ENCODE measurements at places on chromosomes 1 and 21. TPM values are rescaled to one million over a fixed set of nuclear protein-coding genes. Genes with fewer than 3 reads are reported as not detected.

- DNase-seq, result no peak
- no peaks in the 10 kb centered on the region for H3K36me3 ChIP-seq
- H3K27me3 ChIP-seq, result peaks cover 6% of the 10 kb centered on the region
Observed at GRCh38 chr1:164709541-164710278, 150.7 kb downstream of the PBX1 start.

Gene TNNT2
- not detected for total RNA-seq

Gene GUCA2B
- total RNA-seq, result not detected

- no peak overlapping the region for H3K27ac ChIP-seq
- H3K36me3 ChIP-seq, result no peaks in the 10 kb centered on the region
- no peaks in the 10 kb centered on the region for H3K4me1 ChIP-seq
- no peak overlapping the region for H3K4me3 ChIP-seq
Observed at GRCh38 chr1:98919211-98919610, 85.5 kb downstream of the PLPPR5 start.

DNA sequence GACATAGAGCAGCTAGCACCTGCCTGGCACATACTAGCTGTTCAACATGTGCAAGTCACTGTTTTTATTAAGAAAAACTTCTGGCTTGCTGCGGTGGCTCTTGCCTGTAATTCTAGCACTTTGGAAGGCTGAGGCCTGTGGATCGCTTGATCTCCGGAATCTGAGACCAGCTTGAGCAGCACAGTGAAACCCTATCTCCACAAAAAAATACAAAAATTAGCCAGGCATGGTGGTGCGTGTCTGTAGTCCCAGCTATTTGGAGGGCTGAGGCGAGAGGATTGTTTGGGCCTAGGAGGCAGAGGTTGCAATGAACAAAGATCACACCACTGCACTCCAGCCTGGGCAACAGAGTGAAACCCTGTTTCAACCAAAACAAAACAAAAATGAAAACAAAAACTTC lies 27.7 kb upstream of the C8B start:
- H3K27ac ChIP-seq, result no peak overlapping the region
- H3K36me3 ChIP-seq, result no peaks in the 10 kb centered on the region
- DNase-seq, result no peak
- H3K27me3 ChIP-seq, result peaks cover 2% of the 10 kb centered on the region
- H3K4me1 ChIP-seq, result no peaks in the 10 kb centered on the region

Gene CFAP126
- not detected for total RNA-seq

DNA sequence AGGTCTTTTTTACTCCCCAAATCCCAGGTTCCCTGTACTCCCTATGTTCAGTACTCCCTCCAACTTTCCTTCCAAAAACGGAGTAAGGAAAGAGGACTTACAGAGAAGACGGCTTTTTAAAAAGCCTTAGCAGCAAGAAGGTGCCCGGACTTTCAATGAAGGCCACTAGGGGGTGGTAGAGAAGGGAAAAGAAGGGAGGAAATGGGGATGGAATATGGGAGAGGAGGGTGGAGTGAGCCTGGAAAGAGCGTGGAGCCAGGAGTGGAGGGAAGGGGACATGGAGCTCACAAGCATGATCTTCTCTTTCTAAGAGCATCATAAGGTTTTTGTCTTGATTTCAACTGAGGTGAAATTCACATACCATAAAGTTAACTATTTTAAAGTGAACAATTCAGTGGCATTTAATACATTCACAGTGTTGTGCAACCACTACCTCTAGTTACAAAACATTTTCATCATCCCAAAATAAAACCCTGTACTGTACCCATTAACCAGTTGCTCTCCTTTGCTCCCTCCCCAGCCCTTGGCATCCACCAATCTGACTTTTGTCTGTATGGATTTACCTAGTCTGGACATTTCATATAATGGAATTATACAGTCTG lies 129.9 kb downstream of the ZNF281 start:
- H3K4me1 ChIP-seq, result no peaks in the 10 kb centered on the region
- H3K27ac ChIP-seq, result no peak overlapping the region
- H3K4me3 ChIP-seq, result no peak overlapping the region

DNA sequence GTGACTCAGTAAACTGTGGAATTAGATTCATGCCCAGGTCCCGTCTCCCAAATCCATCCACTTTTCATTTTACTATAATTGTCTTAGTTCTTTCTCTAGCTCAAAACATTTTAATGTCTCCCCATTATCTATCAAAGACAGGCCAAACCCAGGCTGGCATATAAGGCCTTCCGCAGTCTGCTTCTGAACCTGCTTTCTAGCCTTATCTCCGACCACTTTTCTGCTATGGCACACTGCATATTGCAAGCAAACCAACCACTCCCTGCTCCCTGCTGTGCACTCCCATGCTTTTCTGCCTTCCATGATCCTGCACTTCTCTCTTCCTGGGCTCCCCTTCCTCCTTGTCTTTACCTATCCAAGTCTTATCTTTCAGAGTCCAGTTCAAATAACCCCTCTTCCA lies 17.3 kb upstream of the PIGM start:
- peaks cover 18% of the 10 kb centered on the region for H3K27me3 ChIP-seq

DNA sequence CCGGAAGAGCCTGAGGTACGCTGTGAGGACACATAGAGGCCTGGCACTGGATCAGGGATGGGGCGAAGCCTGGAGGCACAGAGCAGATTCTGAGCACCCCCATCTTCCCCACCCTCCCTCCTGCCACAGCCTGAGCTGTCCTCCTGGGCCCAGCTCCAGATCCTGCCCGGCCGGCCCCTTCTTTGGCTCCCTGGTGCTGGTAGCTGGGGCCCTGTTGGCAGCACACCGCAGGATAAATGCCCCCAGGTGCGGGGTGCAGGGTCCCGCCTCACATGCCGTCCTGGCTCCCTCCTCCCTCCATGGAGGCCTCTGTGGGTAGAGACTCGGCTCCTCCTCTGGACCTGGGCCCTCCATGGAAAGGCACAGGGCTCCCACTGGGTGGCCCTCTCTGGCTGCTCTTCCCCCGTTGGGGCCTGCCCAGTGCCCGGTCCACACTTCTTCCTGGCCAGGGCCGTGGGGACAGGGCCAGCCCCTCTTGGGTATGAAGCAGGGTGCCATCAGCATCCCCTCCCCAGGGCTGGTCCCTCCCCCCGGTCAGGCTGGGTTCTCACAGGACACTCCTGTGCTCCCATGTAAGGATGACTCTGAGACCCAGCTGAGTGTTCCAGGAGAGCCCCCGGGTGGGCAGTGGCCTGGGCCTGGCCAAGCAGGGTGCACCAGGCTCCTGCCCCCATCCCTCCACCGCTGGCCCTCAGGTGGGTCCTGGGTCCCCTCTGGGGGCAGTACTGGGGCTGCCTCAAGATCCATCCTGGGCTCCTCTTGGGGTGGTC lies 1.1 kb upstream of the OBSCN start:
- H3K36me3 ChIP-seq, result peaks cover 2% of the 10 kb centered on the region
- no peaks in the 10 kb centered on the region for H3K4me1 ChIP-seq
- DNase-seq, result no peak
- no peak overlapping the region for H3K4me3 ChIP-seq
- peaks cover 7% of the 10 kb centered on the region for H3K27me3 ChIP-seq

Gene SLC1A7
- not detected for total RNA-seq

DNA sequence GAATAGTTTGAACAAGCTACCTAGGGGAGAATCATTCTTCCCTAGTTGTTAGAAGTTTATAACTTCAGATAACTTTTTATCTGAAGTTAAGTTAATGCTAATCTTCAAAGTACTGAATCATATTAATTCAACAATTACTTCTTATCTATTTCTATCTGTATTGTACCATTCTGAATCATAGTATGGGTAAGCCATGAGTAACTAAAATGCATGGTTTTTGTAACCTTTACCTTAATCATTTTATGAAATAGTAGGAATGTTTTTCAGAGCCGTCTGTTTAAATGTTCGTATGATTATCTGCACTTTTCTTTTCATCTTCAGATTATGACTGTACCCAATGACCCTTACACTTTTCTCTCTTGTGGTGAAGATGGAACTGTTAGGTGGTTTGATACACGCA lies 50.3 kb upstream of the MPC2 start:
- no peak overlapping the region for H3K4me3 ChIP-seq
- no peaks in the 10 kb centered on the region for H3K27me3 ChIP-seq
- H3K4me1 ChIP-seq, result peaks cover 2% of the 10 kb centered on the region
- no peak for DNase-seq

Gene TNFRSF9
- 26.8 TPM for total RNA-seq

DNA sequence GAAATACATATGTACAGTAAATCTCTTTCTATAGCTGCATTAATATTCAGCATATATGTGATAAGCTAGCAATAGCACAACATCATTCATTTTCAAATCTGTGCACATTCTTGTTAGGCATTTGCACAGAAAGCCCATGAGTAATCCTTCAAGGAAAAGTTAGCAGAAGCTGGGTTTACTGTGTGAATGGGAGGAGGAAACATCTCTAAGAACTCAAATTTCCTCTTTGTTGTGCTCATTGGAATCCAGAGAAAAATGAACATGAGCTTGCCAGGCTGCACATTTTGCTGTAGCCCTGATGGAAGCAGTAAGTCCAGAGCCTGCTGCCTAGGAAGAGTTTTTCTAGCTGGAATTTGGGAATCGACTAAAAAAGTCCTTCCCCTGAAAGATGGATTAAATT lies 214.2 kb upstream of the FOXD3 start:
- H3K4me1 ChIP-seq, result no peaks in the 10 kb centered on the region
- H3K27me3 ChIP-seq, result peaks cover 11% of the 10 kb centered on the region
- H3K27ac ChIP-seq, result no peak overlapping the region
- no peak for DNase-seq
- no peak overlapping the region for H3K4me3 ChIP-seq

Gene CBR3
- total RNA-seq, result 16.8 TPM

DNA sequence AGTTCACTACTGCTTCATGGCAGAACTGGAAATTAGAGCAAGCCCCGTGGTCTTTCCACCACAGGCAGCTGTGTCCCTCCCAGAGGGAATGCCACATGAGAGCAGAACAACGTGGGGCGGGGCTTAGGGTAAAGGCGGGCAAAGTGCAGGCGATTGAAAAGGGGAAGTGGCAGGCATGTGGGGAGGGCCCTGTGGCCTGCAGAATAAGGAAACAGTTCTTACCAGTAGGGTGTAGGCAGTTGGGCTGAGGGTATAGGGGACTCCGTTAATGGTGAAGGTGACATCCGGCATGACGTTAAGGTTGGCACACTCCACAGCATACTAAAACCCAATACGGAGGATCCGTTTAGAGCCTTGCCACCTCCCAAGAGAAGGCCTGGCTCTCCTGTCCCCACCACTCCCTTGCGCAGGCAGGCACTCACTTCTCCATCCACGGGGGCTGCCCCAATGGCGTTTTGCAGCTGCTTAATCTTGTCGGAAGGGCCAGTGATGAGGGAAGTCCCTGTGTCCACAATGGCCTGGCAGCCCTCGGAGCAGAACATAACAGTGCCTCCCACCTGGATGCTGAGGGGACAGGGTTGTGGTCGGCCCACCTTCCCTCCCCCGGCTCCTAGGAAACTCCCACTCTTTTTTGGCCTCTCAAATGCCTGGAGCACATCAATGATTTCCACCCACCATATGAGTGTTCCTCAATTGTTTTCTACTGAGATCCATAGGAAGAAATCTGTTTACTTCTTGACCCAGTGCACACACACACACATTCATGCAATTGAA lies 9.1 kb upstream of the RAB7B start:
- no peak overlapping the region for H3K4me3 ChIP-seq
- H3K27me3 ChIP-seq, result no peaks in the 10 kb centered on the region
- H3K36me3 ChIP-seq, result no peaks in the 10 kb centered on the region
- DNase-seq, result peak; percentile 39
- H3K4me1 ChIP-seq, result peaks cover 20% of the 10 kb centered on the region
- H3K27ac ChIP-seq, result no peak overlapping the region

DNA sequence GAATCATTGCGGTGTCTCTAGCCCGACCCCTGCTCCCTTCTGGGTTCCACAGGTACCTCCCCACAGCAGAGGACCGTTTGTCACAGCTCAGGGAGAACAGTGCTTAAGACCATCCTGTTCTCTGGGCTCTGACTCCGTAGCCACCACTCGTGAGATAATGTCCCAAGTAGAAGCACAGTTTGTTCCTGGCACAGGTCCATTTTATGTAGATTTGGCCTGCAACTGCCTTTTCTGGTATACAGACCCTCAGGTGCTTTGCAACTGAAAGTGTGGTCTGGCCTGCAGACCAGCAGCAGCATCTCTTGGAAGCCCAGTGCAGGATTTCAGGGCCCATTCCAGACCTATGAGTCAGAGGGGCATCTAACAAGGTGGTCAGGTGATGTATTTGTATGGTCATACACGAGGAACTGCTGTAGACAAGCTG lies 28.4 kb upstream of the TMEM125 start:
- H3K4me3 ChIP-seq, result no peak overlapping the region
- DNase-seq, result no peak
- no peaks in the 10 kb centered on the region for H3K4me1 ChIP-seq
- no peaks in the 10 kb centered on the region for H3K36me3 ChIP-seq
- H3K27ac ChIP-seq, result no peak overlapping the region
- no peaks in the 10 kb centered on the region for H3K27me3 ChIP-seq

Gene CFAP45
- 1.1 TPM for total RNA-seq

Gene LCE2B
- not detected for total RNA-seq

GRCh38 chr1:235820061-235820460 lies 46.6 kb downstream of the LYST start:
- H3K27ac ChIP-seq, result no peak overlapping the region
- peaks cover 3% of the 10 kb centered on the region for H3K4me1 ChIP-seq
- DNase-seq, result no peak
- no peaks in the 10 kb centered on the region for H3K27me3 ChIP-seq

DNA sequence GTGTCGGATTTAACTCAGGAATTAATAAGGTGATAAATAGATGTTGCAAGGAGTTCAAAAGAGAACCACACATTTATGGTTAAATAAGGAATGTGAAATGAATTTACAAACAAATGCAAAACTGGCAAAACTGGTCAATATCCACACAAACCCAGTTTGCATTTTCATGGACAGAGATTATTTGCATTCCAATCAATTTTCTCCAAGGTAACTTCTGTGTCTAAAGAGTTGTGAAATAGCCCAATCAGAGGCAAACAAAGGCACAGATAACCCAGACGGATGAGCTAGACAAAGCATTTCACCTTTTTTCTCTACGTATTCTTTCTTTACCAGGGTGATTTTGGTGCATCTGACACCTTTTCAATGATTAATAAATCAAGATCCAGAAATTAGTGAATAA lies 63.9 kb downstream of the MAP3K7CL start:
- peaks cover 34% of the 10 kb centered on the region for H3K4me1 ChIP-seq
- H3K27ac ChIP-seq, result no peak overlapping the region
- DNase-seq, result no peak
- H3K4me3 ChIP-seq, result no peak overlapping the region
- peaks cover 2% of the 10 kb centered on the region for H3K27me3 ChIP-seq
- peaks cover 14% of the 10 kb centered on the region for H3K36me3 ChIP-seq
